Activated naive CD8-positive, alpha-beta T cell treated with anti-CD3 and anti-CD28 coated beads, Interleukin-2, amount 10 ng/mL, durations not matched to agents 7 days and 5 days (primary cell): ENCODE measurements at places on chromosomes 16 and 17. TPM values are rescaled to one million over a fixed set of nuclear protein-coding genes. Genes with fewer than 3 reads are reported as not detected.

Gene SKAP1
- 98.8 TPM for total RNA-seq

Gene CD7
- 320 TPM for total RNA-seq

DNA sequence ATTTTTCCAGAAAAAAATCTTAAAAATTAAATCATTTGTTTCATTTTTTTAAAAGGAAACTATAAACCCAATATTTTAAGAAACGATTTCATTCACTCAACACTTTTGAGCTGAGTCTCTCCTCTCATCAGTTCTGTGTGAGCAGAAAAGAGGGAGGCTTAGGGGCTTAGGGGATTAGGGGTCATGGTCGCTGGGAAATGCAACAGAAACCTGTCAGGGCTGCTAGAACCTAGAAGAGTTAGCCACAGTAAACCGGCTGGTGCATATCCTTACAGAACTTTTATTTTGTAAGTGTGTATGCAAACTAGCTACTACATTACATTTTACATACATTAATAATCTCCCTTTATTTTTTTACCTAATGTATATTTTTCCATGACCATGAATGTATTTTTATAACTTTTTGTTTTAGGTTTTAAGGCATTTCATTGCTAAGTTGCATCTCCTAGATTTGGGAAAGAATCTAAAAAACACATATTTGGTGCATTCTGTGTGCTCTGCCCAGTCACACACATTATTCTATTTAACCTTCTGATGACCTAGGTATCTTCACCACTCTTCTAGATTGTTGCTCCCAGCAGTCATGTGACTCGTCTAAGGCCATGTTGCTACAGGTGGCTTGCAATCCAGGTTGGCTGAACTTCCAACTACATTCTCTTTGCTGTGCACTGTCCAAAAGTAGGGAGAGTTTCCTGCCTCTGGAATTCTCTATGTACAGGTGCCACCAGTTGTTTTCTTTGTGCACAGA lies 24.4 kb downstream of the TBC1D3B start:
- DNase-seq: no peak

- DNase-seq: no peak
Observed at GRCh38 chr17:79855331-79856124, 16.3 kb upstream of the CBX4 start.

DNA sequence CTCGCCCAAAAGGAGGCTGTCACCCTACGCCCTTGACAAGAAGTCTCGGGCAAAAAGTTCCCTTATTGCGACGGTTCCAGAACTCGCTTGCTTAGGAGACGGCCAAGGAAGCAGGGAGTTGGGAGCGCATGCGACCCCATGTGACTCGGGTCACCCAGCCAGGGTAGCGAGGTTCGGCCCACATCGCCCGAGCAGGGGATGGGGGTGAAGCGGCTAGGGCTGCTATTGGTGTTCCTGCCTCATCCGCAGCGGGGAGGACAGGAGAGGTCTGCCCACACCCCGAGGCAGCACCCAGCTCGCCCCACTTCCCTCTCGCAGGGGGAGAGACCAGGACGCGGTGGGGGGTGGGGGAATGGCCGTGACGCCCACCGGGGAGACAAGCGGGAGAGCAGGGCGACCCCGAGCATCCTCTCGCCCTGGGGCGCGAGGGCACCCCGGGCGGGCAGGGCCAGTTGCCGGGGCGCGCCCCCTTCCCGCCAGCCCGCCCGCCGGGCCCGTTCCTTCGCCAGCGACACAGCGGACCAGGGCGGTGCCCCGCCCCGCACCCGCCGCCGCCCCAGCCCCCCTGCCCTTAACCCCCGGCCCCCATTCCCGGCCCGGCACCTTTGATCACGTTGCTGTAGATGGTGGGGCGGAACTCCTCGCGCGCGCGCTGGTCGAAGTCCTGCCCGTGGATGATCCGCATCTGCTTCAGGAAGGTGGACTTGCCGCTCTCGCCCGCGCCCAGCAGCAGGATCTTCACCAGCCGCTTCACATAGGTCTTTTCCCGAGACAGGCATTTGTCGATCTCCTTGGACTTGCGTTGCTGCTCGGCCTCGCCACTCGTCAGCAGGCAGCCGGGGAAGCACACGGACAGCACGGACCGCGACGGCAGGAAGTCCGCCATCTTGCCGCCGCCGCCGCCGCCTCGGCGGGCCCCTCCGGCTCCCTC lies 567 bp downstream of the GNA13 start:
- peak; percentile 67 for DNase-seq
